Activated CD4-positive, alpha-beta T cell treated with anti-CD3 and anti-CD28 coated beads, Interleukin-2, amount 50 U/mL, for 16 hours (primary cell): ENCODE measurements at places on chromosomes 4 and X.

DNA sequence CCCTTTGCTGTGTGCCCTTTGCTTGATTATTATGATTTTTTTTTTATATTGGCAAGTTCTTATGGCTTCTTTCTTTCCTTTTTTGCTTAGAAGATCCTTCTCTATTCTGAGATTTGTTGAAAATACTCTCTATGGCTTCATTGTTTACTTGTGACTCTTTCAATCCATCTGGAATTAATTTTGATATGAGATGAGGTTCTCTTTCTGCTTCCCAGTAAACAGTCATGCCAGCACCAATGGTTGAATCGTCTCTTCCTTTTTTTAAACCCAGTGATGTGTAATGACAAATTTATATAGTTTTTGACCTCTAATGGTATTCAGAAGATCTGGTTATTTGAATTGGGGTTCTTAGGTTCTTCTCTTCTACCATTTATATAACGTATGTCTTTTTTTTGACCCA lies 121.8 kb downstream of the ARHGAP10 start:
- no peak for DNase-seq

- DNase-seq: peak; percentile 56
Observed at GRCh38 chr4:9812501-9813340, 31.3 kb downstream of the DRD5 start.

- DNase-seq: no peak
Observed at GRCh38 chrX:47186096-47186740, 7.4 kb upstream of the UBA1 start.

DNA sequence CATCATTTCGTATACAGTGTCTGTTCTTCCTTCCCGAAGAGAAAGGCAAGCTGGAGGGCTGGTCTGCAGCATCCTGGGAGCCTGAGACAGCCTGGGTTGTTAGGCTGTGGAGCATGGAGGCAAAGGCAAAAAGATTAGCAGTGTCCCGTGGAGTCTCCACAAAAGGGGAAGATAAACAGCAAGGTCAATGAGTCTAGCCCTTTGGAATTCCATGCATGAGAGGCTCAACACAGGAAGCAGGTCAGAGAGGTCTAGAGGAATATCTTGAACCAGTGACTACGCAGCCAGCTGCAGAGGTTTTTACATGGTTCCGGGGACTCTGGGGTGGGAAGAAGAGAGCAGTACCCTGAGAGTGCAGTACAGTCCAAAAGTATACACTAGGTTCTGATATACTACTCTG lies 12.2 kb upstream of the MCF2 start:
- DNase-seq: no peak

- DNase-seq: no peak
Observed at GRCh38 chrX:74509989-74510388, 88.7 kb downstream of the SLC16A2 start.

DNA sequence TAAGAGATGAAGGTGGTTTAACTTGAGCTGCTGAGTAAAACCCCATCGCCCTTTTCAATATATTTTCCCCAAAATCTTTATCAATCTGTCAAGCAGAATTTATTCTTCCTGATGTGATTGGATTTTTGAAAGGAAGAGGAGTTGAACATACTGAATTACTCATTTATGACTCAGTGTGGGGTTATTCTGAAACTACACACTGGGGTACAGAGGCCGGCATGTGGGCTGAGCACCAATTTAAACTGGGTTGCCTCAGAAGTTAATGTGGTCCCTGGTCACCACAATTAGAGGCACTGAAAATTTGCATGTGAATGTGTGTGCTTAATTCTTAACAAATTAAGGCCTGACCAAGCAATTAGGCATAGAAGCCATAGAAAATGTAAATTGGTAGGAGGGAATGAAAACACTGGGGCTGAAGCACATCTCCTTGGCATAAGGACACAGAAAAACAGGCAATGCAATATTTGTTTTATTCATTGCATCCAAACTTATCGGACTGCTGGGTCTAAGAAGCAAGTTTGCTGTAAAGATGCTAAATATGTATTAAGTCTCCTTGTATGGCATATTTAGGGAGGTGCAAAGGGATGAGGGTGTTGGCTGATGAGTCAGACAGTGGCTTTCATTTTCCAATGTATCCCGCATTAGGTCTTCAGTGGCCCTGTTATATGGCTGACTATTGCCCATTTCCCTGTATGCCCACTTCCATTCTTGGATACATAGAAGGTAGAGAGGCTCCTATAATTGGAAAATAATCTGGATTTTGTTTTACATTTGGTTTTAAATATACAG lies 170.9 kb downstream of the IL15 start:
- no peak for DNase-seq

DNA sequence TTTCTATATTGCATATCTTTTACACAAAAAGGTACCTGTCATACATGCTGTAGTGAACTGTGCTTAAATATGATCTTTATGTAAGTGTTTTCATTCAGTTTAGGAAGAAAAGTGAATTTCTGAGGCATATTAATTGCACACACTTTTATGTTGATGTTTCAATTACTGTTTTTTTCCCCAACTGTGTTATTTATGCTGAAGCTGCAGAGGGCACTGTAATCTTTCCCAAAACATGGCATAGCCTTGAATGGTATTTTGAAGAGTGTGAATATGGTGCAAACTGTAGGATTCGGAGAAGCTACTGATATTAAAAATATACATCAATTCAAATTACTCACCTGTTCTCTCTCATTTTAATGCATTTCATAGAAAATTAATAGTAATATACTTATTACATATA lies 6.0 kb upstream of the CENPE start:
- DNase-seq: no peak

DNA sequence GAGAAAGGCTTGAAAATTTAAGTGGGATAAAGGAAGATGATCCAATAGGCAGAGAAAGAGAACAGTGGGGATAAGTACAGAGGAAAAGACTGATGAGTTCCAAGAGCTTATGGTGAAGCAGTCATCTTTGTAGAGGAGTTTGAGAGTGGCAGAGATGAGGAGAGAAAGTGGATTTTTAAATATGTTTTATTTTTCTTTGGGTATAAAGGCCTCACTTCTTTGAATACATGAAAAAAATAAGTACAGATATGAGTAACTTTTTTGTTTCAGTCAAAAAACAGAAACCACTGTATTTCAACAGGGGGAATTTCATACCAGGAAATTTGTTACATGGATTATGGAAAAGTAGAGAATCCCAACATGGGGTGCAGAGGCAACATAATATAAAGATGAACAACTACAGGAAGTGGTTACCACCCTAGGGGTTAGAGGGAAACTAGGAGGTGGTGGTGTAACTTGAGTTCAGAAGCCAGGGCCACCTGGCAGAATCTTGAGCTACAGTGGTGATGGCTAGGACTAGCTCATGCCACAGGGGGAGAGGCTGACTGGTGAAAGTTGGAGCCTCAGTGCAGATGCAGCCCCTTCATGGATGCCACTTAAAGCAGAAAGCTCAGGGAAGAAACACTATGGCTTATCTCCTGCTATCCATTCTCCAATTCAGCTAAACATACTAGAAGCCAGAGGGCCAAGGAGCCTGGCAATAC lies 3.4 kb upstream of the CYBB start:
- peak; percentile 25 for DNase-seq

- DNase-seq: no peak
Observed at GRCh38 chr4:498328-498904, 540 bp downstream of the ZNF721 start.

- no peak for DNase-seq
Observed at GRCh38 chr4:79272126-79272525, 53.7 kb downstream of the NAA11 start.

- no peak for DNase-seq
Observed at GRCh38 chrX:142483965-142484364, 278.9 kb upstream of the MAGEC2 start.

DNA sequence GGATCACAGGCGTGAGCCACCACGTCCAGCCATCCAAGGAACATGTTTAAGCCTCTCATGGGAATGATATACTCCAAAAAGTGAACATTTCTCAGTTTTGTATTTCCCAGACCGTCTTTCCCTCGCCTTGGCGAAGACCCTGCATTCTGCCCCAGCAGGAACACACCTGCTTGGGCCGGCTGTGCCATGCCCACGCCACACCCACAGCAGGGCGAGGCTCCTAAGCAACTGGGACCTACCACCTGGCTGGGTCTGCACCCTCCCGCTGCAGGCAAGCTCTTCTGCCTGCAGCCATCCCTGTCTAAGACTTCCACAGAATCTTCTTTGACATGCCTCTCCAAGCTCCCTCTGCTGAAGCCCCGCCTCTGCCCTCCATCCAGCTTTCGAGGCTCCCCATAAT lies 3.6 kb downstream of the CCNQ start:
- DNase-seq: no peak

DNA sequence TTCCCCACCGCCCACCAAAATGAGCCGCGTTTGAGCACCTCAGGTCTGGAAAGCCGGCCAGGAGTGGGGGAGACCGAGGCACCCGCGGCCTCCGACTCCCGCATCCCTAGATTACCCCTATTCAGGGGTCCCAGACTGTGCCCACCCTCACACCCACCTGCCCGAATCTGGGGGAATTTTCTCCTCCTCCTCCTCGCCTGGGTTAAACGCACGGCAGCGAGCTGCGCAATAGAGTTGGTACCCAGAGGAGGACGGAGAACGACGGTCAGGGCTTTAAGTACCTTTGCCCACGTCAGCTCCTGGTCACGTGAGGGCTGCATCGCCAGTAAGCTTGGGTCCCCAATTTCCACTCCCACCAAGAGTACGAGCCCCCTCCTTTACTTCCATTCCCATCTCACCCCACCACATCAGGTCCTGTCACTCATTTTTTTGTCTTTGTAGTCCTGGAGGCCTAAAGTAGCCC lies at the start of gene ARMCX2:
ARMCX2 (minus strand) TSS at position 250 of the 463 bp plus-strand sequence. CDS start 2,262 bp downstream, outside the sequence.
- DNase-seq: no peak

GRCh38 chr4:100644150-100644549 lies 126.3 kb upstream of the EMCN start:
- no peak for DNase-seq

DNA sequence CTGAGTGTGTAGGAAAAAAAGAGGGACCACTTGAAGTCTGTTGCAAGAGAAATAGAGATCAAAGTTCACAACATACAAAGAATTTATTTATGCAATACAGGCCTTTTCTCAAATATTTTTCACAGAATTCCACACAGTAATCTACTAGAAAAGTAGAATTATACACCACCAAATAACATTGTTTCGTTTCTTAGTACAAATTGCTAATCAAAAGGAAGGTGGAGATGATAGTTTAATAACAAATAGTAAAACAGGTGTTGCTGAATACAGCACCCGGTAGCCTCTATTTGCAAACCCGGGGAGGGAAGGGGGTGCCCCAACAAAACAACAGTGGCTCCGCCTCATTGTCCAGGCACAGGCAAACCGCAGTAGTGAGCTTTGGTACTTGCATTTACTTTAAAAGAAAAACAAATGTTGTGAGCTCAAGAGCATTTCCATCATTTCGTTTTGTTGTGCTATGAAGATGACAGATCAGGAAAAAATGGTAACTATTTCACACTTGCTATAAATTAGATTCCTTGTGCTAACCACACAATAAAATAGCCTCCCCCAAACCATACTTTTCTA lies 186.4 kb downstream of the DCLK2 start:
- DNase-seq: no peak

DNA sequence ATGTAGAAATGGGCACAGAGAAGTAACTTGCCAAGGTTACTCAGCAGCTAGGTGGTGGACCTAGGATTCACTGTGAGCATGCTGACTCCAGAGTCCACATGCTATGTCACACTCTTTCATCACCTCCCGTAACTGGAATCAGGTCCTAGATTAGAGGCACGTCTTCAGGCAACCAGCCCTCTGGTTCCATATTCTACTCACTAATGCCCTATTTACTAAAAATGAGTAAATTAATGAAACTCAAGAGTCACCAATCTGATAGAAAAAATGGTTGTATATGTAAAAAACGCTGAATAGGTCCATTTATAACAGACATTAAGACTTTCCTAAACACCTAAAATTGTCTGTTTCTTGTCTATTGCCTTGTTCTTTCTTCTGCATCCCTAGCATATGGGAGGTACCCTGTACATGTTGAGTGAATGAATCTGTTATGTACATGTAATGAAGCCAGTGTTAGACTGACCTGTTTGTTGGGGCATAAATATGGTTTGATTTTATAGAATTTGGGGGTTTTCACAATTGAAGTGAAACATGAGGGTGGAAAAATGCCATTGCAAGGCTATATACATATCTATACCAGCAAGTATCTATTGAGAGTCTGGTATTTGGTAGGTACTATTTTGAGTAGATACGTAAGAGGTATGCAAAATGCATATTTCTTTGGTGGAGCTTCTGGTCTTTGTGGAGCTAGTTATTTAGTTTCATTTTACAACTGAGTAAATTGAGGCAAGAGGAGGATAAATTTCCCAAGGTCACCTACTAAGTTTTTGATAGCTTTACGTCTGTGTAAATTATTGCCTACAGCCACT lies 7.5 kb upstream of the RUFY3 start:
- no peak for DNase-seq

GRCh38 chr4:107625391-107625902 lies 94.6 kb downstream of the PAPSS1 start:
- no peak for DNase-seq

GRCh38 chrX:3346501-3347259 lies at the start of gene MXRA5:
Gene MXRA5 (minus strand): TSS chrX:3346652. CDS start chrX:3343833, 2,819 bp downstream.
- no peak for DNase-seq

DNA sequence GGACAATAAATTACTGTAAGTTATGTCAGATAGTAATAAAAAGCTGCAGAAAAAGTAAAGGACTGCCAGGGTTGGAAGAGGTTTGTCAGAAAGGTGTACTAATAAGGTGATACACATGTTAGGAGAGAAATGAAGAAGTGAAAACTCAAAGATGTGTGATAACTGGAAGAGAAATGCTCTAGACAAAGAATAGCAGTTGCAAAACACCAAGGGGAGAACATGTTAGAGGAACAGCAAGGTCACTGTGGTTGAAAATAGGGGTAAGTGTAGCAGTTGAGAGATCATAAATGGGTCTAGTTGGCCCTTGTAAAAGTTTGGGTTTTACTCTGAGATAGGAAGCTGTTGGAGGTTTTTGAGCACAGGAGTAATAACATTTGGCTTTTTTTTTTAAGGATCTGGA lies 46.9 kb downstream of the HSPA4L start:
- no peak for DNase-seq

DNA sequence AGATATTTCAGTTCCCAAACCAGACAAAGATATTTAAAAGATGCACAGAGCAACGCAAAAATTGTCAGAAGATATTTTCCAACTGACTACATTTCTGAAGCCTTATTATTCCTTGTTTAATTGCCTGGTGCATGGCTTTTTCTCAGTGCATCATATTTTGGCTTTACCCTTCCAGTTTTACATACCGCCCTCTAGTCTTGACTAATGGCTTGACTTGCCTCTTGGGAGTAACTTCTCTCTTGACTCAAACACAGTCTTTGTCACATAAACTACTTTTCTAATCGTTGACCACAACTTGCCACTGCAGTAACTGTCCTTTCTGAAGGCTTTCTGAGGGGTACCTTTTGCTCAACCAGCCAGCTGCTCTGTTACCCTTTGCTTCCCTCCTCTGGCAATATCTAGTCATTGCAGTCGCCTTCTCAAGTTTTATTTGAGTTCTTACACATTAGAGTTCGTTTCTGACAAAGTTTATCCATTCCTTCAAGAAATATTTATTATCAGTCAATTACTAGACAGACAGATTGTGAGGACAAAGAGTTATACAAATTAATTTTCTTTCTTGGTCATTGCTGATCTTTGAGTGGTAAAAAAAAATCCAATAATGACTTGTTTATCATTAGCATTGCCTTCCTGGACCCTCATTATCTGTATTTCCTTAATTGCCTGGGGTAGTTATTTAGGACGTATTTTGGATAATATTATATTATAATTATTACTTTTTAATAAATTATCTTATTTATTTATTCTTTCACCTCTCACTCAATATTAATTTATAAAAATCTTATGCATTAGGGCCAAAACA lies 506.9 kb upstream of the PCDH10 start:
- peak; percentile 17 for DNase-seq
